ENCODE measurements at places on chromosomes 2 and 18. TPM values are rescaled to one million over a fixed set of nuclear protein-coding genes. Genes with fewer than 3 reads are reported as not detected.

The HOXD4 gene
- total RNA-seq, result 2.0 TPM

The ELOA2 gene
- not detected for total RNA-seq

The ALPI gene
- total RNA-seq, result not detected

The GCA gene
- total RNA-seq, result 1.8 TPM

The PLGLB2 gene
- 2.0 TPM for total RNA-seq

The TSN gene
- total RNA-seq, result 47.3 TPM

The PRKAG3 gene
- not detected for total RNA-seq

The RAD51AP2 gene
- total RNA-seq, result not detected

The WDSUB1 gene
- total RNA-seq, result 7.3 TPM

The SMC6 gene
- total RNA-seq, result 25.6 TPM

The SP9 gene
- total RNA-seq, result under 0.01 TPM

The TRAF3IP1 gene
- total RNA-seq, result 6.3 TPM

The SERPINB11 gene
- not detected for total RNA-seq

The TCF23 gene
- not detected for total RNA-seq

The SCTR gene
- total RNA-seq, result not detected

The CLEC4F gene
- not detected for total RNA-seq

The RAB31 gene
- 37.9 TPM for total RNA-seq

The HS1BP3 gene
- total RNA-seq, result 40.1 TPM

The IL36A gene
- not detected for total RNA-seq

The SLC16A14 gene
- under 0.01 TPM for total RNA-seq

The PROKR1 gene
- total RNA-seq, result not detected

The MEP1B gene
- total RNA-seq, result not detected

The CRYBA2 gene
- total RNA-seq, result not detected

The CCDC150 gene
- total RNA-seq, result 7.3 TPM

The TMBIM1 gene
- total RNA-seq, result 138 TPM

The CDK15 gene
- 4.7 TPM for total RNA-seq

The TMEFF2 gene
- 3.7 TPM for total RNA-seq

The UGT1A5 gene
- not detected for total RNA-seq

The ABCB6 gene
- 30.9 TPM for total RNA-seq

The RAB6C gene
- not detected for total RNA-seq

The TMEM131 gene
- total RNA-seq, result 27.9 TPM

The ARMC9 gene
- total RNA-seq, result 25.4 TPM

The RNF103 gene
- total RNA-seq, result 11.9 TPM

The QPCT gene
- 6.5 TPM for total RNA-seq

The TUBA3E gene
- total RNA-seq, result not detected

The REG1A gene
- not detected for total RNA-seq

The LRATD1 gene
- 0.37 TPM for total RNA-seq

The PROC gene
- not detected for total RNA-seq

The CXCR2 gene
- not detected for total RNA-seq

The IGFBP2 gene
- total RNA-seq, result 4.0 TPM

The UBXN2A gene
- 9.6 TPM for total RNA-seq

The ANKRD53 gene
- total RNA-seq, result 0.39 TPM

The DSG2 gene
- total RNA-seq, result 0.39 TPM

The ZNF396 gene
- total RNA-seq, result 0.37 TPM

The SCN9A gene
- 0.78 TPM for total RNA-seq

The ZDBF2 gene
- total RNA-seq, result 7.0 TPM

The SULT1C4 gene
- total RNA-seq, result not detected

Data from subcutaneous preadipocyte (primary cell).